Activated naive CD4-positive, alpha-beta T cell treated with Interleukin-2 at 50 U/mL for 16 hours (primary cell): ENCODE measurements at places on chromosomes 5 and 9.

DNA sequence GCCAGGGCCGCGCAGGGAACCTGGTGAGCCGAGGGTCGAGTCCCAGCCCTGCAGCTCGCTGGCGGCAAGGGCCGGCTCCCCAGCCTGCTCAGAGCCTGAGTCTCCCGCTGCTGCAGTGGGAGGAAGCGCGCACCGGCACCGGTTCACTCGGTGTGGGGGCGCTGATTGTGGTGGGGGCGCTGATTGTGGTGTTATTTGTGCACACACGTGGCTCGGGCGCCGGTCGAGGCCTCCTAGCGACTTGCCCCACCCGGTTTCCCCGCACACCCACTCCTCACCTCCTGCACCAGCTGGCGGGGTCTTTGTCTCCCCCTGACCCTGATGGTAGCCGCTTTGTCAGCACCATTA is 266.7 kb downstream of the NSG2 start:
- no peak for DNase-seq

GRCh38 chr9:36401164-36401740 is 1.2 kb upstream of the RNF38 start:
- DNase-seq: no peak

GRCh38 chr9:83509402-83509801 is 28.8 kb downstream of the FRMD3 start:
- DNase-seq: no peak

- DNase-seq: no peak
Measured at GRCh38 chr9:68914751-68915150, 99.2 kb downstream of the PRKACG start.

GRCh38 chr5:171421331-171422262 is 2.1 kb downstream of the FGF18 start:
- DNase-seq: no peak

DNA sequence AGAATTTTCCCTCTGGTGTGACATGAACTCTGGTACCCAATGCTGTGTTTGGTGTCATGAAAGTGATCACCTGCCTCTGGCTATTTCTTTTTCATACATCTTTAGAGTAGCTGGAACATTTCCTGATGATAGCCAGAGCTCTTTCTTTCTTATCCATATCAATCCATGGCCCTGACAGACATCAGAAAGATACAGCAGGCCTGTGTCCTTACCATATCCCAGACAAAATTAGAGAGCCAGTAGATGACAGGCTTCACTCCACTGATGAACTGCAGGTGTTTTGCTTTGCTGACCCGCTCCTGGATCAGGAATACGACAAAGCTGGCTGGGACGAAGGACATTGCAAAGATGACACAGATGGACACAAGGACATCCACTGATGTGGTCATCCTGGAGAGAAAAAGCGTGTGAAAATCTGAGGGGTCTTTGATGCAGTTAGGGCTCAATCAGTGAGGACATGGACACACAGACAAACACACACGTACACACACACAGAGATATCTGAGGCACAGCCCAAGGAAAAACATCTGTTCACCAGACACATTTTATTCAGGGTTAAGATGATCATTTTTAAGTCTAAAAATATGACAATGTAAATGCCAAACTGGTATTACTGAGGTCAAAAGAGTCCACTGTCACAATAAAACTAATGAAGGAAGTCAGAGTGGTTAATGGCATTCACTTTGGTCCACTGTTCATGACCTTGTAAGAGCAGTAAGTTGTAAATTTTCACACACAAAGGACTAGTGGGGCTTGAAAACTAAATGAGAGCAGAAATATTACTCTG is 34.5 kb downstream of the NIPSNAP3B start:
- no peak for DNase-seq

DNA sequence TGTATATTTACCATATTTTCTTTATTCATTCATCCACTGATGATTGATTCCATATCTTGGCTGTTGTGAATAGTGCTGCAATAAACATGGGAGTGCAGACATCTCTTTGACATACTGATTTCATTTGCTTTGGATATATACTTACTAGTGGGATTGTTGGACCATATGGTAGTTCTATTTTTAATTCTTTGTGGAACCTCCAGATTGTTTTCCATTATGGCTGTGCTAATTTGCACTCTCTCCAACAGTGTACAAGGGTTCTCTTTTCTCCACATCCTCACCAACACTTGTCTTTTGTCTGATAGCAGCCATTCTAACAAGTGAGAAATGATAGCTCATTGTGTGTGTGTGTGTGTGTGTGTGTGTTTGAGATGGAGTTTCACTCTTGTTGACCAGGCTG is 86.7 kb downstream of the DAPK1 start:
- no peak for DNase-seq

GRCh38 chr5:73693573-73694061 is 67.6 kb downstream of the ARHGEF28 start:
- DNase-seq: no peak
